ENCODE measurements at places on chromosomes 6 and 20. TPM values are rescaled to one million over a fixed set of nuclear protein-coding genes. Genes with fewer than 3 reads are reported as not detected.

- DNase-seq, result no peak
These were observed 245.3 kb upstream of the FOXQ1 start for GRCh38 chr6:1066449-1067090.

DNA sequence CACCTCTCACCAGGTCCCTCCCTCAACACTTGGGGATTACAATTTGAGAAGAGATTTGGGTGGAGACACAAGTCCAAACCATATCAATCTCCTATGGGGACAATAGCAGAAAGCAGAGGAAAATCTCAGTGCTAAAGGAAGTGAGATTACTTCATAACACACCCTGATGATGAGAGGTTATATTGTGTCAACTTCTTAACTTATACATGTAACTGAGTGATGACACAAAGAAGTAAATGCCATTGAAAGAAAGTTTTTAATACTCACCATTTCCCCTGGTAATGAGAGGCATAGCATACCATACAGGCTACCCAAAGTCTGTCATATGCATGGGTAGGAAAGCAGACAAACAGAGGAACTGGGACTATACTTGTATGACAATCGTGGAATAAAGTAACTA lies 137.2 kb downstream of the MMUT start:
- no peak for DNase-seq

The APCDD1L gene
- total RNA-seq, result 1.7 TPM

The POM121L2 gene
- total RNA-seq, result not detected

The TRIM15 gene
- not detected for total RNA-seq

DNA sequence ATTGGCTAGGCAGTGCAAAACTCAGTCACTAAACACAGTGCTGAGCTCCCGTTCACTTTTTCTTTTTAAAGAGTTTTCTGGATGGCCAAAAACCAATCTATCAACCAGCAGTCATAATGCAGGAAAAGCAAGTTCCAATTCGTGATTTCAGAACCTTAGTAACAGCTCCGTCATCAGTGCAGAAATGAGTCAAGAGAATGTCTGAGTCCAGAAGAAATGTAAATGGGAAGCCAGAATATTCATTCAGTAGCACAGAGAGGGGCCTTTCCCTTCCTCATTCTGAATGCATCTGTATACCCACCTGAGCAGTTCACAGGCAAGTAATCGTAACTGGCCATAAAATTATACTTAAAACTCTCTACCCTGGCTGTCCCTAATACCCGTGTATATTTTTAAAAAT lies 20.4 kb downstream of the HUS1B start:
- no peak for DNase-seq

The TMEM244 gene
- not detected for total RNA-seq

DNA sequence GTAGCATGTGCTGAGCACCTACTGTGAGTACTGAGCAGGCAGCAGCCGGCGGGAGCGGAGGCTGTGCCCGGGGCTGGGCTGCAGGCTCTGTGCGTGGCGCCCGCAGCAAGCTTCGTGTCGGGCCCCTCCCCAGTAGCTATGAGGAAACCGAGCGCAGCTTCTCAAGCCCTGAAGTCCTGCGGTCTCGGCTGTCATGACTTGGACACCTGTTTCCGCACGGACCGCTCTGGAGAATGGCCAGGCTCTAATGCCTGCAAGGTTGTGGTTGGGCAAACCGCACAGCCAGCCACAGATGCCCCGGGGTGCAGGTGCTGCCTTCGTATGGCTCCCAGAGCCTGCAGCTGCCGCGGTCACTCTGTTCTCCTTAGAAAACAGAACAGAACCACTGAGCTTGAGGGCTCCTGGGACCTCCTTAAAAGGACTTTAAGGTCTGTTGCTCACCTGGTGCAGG lies 33.7 kb downstream of the PYGB start:
- DNase-seq, result no peak

The ZNF341 gene
- total RNA-seq, result 2.1 TPM

- no peak for DNase-seq
These were observed 93.1 kb downstream of the BMP5 start for GRCh38 chr6:55782275-55782674.

The HACE1 gene
- total RNA-seq, result 7.9 TPM

The THEMIS gene
- total RNA-seq, result not detected

DNA sequence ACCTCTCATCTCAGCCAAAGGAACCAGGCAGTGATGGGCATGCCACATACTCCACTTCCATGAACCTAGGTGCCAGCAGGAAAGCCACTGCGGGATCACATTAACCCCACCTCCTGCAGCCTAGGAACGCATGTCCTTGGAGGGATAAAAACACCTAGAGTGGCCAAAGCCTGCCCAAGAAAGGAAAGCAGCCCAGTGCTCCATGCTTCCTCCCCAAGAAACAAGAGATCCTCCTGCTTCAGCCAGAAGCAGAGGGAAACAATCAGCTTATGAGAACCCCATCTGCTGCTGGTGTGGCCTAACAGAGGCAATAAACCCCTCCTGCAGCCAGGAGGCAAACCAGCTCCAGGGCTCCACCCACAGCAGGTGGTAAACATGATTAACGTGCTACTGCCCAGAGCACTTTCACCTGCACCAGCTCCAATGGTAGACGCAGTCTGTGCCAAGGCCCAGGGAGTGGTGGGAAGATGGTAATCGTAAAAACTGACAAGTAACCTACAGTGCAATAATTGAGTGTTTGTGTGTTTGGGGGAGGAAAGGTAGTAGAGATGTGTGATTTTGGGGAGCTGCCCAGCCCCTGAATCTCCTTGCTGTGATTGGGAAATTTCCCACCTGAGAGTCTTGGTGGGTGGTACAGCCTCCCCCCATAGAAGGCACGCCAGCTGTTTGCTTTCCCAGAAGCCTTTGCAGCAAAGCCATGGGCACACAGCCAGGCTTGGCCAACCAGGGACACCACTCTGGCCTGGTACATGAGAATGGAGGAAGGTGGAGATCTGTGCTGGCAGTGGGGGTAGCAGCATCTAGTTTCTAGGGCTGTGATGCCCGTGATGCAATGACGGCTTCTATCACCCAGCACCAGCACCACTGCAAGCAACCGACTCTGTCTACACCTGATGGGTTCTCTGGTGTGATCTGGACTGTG lies 50.6 kb upstream of the TBC1D7 start:
- DNase-seq, result no peak

DNA sequence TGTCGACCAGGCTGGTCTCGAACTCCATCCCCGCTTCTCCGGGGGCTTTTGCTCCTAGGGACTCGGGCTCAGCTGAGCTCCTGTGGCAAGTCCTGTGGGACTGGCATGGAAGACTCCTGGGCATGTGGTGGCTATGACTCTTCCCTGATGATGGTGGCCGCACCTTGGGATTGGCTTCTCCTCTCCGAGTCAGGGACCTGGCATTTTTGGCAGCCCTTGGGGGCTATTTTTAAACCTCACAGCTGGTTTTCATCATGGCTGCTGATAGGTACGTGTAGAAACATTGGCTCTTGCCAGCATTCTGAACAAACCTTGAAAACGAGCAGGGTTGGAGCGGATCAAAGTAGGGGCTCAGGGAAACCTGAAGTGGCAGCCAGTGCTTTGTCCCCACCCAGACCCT lies 54.1 kb downstream of the RBM38 start:
- no peak for DNase-seq

The CPNE5 gene
- total RNA-seq, result 0.58 TPM

DNA sequence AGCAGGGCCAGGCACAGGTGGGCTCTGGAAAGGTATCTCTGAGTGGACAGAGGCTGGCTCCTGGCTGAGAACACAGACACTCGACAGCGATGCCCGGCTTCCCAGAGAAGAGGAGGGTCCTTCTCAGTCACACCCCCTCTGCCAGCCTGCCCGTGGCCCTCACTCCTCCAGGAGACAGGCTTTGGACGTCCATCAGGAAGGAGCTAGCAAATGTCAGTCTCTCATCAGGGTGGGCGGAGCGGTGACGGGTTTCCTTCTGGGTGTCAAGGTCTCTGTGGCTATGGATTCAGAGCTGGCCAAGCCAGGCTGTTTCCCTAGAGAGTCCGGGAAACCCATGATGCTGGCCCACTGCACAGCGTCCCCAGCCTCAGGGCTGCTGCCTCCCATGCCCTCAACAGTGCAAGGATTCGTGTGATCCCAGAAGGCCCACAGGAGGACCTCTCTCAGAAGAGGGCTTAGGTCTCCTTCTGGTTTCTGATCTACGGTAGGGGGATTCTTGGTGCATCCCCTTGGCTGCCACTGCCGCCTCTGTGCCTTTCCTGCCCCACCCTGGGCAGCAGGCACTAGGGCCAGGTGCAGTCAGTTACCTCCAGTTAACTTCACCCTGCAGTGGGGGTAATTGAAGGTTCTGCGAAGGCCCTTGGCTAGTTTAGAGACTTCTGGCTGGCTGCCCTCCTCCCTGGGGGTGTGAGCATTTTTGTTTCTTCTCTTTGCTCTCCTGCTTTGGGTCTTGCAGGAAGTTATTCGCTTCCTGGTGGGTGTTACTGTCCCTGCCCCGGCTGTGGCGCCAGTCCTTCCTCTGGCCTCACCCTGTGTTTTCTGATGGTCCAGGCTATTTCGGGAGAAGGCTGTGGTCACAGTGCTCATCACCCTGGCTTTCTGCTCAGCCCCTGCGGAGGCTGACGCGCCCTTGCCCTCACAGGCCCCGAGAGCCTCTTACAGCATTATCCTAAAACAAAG lies 80.2 kb downstream of the CDH4 start:
- DNase-seq, result no peak

- DNase-seq, result no peak
These were observed 624.7 kb downstream of the UTRN start for GRCh38 chr6:144909753-144910285.

GRCh38 chr20:53517146-53517545 lies 76.5 kb downstream of the ZNF217 start:
- no peak for DNase-seq

The OVOL2 gene
- 1.6 TPM for total RNA-seq

DNA sequence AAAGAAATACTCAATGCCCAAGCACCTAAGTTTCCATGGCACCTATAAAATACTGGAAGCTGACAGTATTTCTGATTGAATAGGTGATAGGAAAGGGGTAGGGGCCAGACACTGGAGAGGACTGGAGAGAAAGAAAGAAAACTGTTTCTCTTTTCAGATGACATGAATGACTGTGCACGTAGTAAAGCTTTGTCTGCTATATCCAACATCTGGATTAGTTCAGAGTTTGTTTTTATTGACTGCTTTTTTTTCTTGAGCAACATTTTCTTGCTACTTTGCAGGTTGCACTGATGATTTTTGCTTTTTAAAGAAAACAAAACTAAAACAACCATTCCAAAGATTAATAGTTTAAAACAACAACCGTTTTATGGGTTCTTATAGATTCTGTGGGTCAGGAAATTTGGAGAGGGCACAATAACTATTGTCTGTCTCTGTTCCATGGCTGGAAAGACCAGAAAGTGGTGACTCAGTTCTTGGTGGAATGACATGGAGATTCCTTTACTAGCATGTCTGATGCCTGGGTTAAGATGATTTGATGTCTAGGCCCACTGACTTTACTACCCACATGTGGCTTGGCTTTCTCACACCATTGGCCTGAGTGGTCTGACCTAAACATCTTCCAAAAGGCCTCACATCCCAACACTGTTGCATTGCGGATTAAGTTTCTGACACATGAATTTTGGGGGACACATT lies 12.2 kb upstream of the LRP11 start:
- DNase-seq, result no peak

- DNase-seq, result no peak
These were observed 69.2 kb upstream of the TBC1D7 start for GRCh38 chr6:13397359-13398068.

DNA sequence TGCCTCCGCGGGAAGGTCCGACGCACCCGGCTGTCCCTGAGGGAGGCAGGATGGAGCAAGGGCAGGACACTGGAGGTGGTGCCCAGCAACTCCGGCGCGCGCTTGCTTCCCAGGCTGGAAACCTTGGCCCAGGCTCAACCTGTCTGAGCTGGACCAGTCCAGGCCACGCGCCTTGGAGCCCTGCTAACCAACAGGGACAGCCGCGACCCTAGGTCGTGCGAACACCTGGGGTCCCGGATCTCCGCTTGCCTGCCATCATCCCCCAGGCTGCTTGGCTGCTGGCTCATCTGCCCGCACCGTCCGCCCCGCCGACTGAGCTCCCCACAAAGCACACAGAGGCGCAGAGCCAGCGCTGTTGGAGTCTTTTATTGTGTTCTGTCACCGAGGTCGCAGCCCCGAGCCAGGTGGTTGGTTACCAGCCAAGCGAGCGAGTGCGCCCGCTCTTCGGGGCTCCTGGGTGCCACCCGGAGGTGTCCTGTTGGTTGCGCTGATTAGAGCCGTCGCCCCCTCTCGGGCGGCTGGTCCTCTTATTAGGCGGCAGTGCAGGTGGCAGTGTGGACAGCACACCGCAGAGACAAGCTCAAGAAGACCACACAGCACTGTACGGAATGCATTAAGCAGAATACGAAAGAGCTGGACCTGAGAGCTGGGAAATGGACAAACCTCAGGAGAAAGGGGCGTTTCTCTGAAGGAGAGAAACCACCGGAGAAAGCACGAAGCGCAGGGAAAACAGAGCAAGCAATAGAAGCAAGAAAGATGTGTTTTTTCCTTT lies 3.8 kb downstream of the COL12A1 start:
- DNase-seq, result no peak

DNA sequence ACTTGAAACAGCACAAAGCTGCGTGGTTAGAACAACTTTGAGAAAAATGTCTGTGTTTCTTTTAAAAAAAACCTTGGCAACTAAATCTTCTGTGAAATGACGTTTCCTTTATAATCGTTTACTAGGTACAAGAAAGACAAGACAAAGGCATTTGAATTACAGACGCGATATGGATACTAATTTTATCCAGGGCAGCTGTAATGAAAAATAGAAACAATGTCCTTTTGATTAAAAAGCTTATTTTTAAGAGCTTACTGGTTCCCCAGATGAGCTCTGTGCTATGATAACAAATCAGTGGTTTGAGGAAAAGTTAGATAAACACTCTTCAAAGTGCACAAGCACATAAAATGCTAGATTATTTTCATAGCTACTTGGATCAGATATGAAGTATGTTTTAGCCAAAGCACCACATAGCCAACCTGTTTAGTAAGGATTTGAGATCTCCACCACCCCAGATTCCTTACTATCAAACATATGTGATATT lies 1.6 kb upstream of the SYNCRIP start:
- DNase-seq, result no peak

DNA sequence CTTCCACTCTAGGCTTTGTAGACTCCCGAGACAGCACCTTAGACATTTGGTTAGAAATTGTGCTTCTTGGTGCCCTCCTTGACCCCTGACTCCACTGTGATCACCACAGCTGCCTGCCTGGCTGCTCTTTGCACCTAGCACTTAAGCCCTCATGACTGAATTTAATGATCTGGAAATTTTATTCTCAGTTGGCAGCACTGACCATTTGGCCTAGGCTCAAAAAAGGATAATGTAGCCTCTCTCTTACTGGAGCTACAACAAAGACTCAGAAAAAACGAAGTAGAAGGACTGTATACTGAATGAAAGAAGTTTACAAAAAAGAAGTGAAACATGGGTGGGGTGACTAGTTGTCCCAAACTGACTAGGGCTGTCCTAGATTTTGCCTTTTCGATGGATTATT lies 11.3 kb upstream of the ABRACL start:
- DNase-seq, result peak; percentile 62

DNA sequence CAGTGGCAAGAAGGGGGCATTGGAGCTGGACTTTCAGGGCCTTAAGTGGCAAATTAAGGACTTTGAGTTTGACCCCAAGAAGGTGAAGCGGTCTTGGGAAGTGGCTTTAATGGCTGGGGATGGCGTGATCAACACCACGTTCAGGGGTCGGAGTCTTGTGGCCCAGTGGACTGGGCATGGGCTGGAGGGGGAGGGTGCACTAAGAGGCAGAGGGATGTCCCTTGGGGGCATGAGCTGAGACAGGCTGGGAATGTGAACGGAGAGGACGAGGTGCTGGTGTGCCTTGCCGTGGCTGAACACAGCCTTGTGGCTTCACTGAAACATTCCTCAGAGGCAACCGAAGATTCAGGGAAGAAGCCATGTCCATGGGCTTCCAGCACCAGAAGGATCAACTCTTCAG lies 227.0 kb downstream of the SYNDIG1 start:
- DNase-seq, result no peak

- no peak for DNase-seq
These were observed 65.2 kb downstream of the TRAM2 start for GRCh38 chr6:52511572-52512151.
